ENCODE measurements at places on chromosomes 5 and 9.

GRCh38 chr5:5298068-5298633 lies 124.3 kb upstream of the ICE1 start:
- no peak for DNase-seq

- DNase-seq: no peak
Measured at GRCh38 chr9:16509997-16510396, 360.5 kb downstream of the BNC2 start.

- peak; percentile 37 for DNase-seq
Measured at GRCh38 chr9:20623021-20623747, 885 bp upstream of the MLLT3 start.

DNA sequence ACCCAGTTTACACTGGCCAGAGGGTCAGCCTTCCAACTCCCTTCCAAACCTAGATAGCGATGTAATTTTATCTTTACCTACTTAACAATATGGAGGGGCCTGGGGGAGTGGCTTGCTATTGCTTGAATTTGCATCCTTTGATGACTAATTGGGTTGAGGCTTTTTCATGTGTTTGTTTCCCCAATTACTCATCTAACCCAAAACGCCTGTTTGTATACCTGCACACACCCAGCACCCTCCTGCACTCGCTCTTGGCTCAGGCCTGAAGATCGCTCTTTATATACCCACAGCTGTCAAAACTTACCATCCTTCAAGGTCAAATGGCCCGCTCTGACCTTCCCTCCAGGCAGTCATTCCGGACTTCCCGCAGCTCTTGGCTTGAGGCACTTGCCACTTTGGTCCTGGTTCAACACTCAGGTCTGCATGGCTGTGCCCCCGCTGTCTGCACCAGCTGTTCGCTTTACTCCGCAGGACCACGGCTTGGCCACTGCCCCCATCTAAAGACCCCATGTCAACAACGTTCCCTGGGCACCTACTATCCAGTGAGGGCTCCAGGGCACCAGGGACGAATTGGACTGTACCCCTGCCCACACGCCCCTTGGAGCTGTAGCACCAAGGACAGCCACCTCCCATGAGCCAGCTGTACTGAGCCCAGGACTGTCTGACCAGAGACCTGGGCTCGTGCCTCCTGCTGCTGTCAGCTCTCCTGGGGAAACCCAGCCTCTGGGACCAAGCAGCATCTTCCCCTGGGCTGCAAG lies 76.1 kb upstream of the ADAMTS2 start:
- DNase-seq: no peak

DNA sequence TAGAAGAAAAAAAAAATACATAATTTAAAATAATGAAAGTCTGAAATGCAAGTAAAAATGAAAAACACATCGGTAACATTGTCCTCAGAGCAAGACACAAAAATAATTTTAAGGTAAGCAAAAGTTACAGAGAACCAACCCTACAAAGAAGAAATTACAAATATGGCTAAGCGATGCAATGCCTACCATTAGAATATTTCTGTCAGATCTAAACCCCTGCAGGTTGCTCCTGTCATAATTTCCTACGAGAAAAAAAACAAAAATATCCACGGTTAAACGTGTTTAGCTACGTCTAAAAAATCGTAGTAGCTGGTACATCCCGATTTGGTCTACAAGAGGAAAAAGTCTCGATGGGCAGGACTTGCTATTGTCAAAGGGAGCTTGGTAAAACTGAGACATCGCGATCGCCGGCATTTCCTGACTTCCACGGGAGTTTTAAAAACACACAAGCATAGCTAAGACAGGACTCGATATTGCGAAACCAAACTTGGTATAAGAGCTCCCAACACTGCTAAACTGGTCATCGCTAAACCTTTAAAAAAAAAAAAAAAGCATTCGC lies 1.1 kb upstream of the ANXA2R start:
- DNase-seq: peak; percentile 75

DNA sequence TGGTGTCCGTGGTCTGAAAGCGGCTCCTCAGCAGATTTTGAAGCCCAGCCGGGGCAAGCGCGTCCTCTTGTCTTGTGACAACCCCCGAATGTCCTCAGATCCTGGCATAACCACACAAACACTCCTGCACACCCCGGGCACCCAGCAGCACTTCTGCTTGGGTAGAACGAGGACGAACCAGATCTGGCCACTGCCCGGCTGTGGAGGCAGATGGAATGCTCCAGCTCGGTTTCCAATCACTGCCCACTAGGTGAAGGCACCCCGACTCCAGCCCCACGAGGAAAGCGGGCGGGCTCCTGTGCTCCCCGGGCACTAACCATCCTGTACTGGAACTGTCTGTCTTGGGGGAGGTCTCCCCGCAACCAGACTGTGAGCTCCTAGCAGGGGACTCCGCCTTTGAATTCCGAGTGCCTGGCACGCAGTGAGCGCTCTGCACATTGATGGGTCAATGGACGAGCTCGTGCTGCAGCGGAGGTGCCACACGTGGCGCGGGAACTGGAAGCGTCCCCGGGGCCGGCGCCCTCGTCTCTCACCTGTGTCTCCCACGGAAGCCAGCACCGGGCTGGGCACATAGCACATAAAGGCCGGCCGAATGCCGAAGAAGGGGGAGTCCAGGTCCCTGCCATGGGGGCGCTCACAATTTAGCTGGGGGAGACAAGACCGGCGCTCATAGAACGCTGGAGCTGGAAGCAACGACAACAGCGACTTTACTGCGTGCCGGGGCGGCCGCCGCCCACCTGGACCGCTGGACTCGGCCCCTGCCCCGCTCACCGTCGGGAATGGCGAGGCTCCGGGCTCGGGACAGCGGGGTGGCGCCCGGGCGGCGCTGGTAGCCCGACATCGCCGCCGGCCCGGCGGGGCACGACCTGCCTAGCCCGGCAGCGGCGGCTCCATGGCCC lies 608 bp downstream of the ENTR1 start:
- peak; percentile 42 for DNase-seq

GRCh38 chr5:123193176-123193575 lies 104.1 kb downstream of the PRDM6 start:
- no peak for DNase-seq

- DNase-seq: no peak
Measured at GRCh38 chr5:168451565-168451964, 34.7 kb upstream of the RARS1 start.

DNA sequence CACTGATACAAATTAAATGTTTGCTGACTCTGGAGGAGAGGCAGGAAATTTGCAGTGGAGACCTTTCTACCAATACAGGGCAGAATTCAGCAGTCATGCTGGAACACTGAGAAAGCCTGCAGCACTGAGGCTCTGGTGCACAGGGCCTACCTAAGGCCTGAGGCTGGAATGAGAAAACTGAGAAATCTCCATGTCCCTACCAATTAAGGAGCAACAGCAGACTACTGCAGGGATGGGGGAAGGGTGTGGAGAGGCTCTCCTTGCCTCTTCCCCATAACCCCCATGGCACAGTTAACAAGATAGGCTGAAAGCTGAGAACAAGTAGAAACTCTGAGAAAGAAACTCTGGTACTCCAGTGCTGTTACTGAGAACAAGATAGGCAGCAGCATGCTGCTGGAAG lies 10.5 kb downstream of the FBXO4 start:
- no peak for DNase-seq

- DNase-seq: no peak
Measured at GRCh38 chr5:17444496-17444895, 53.5 kb upstream of the TAF11L2 start.

GRCh38 chr5:31477516-31477915 lies 54.4 kb downstream of the DROSHA start:
- DNase-seq: no peak

GRCh38 chr9:19216466-19216865 lies 14.0 kb upstream of the DENND4C start:
- DNase-seq: no peak

- no peak for DNase-seq
Measured at GRCh38 chr5:67248703-67249589, 52.3 kb upstream of the CD180 start.

GRCh38 chr5:119570910-119571309 lies 58.4 kb upstream of the FAM170A start:
- DNase-seq: no peak

- no peak for DNase-seq
Measured at GRCh38 chr9:37215381-37215780, 95.0 kb downstream of the ZCCHC7 start.

DNA sequence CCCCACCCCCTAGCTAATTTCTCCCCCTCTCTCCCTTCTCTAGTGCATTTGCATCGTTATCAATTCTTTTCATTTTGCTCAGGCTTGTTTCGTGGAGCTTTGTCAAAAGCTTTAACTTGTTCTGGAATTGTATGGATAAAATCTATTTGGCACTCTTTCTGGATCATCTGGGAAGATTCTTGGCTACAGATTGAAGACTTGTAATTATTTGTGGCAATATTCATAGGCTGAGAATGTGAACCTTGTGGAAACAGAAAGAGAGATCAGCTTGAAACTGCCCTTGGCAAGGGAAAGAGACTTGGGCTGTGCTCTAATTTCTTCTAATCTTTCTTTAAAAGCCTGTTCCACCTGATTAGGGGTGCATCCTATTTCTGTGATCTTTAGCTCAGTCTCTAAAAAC lies 340.6 kb upstream of the DAB2 start:
- no peak for DNase-seq

GRCh38 chr5:94693043-94693822 lies 74.8 kb downstream of the SLF1 start:
- DNase-seq: peak; percentile 14

GRCh38 chr9:69900406-69900805 lies 79.8 kb downstream of the CFAP95 start:
- DNase-seq: no peak

DNA sequence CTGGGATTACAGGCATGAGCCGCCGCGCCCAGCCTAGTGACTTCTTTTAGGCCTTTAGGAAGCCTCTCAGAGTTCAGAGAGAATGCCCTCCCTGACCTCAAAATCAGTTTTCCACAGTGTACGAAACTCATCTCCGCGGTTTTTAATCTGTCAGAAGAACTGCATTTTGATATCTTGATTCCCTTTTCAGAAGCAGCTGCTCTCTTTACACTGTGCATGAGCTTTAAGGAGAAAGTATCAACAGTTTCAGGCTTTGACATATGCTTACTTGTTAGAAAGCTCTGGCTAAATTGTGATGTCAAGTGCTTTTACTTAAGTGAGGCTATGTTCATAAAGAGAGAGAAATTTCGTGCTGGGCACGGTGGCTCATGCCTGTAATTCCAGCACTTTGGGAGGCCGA lies 74.6 kb downstream of the USP20 start:
- no peak for DNase-seq

DNA sequence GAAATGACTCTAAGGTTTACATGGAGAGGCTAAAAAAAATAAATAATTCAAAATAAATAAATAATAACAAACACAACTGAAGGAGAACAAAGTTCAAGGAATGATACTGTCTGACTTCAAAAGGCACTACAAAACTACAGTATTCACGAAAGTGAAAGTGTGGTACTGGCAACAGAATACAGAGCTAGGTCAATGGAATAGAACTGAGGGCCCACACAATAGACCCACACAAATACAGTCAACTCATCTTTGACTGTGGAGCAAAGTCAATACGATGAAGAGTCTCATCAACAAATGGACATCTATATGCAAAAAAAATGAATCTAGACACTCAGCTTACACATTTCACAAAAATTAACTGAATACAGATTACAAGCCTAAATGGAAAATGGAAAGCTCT lies 75.3 kb downstream of the FBXW11 start:
- no peak for DNase-seq

DNA sequence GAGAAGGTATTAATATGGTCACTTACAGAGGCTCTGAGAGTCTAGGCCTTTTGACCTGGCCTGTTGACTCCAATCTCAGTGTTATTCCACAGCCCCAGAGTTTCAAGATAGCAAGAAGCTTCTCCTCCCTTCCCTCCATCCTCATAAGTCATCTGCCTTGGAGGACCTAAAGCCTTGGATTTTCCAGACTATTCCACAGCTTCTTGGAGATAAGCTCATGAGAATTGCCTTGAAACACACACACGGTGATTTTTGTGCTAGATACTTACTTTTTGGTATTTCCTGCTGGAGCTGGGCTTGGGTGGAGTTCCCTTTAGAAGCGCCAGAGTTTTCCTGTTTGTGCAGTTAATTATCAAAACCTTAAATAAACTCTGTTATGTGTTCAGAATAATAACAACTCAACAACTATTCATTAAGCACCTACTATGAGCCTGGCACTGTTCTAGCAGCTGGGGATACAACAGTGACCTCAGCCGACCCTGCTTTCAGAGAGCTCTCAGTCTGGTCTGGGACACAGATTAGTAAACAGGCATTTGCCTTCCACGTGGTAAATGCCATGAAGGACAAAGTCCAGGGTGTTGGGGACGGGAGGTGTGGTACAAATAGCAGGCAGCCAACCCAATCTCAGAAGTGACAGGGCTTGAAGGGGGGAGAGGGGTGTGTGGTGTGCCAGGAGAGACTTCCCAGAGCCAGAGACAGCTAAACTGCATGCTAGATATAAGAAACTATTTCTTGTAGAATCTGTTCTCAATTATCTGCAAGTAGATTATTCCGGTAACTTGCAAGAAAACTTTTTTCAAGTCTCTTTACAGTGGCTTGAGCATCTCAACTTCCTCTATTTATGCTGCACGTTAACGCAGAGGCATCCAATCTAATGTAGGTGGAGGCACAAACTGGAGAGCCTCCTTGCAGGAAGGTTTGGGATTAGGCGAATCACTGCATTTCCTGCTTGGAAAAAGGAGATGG lies 55.9 kb upstream of the KLF9 start:
- DNase-seq: no peak

DNA sequence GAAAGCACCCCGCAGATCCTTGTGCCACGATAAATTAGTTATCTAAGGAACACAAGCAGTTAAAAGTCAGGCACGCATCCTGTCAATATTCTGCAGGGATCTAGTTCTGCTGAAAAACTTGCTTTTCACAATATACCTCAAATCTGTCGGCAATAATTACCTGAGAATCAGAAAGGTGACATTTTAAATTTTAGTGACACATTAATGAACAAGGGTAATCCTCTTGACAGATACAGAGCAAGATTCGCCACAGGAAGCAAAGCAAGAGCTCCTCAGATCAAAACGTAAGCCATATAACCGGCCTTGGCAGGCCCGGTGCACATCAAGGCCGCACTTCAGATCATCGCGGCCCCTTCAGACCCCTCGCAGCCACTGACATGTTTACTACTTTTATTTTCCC lies 185.7 kb downstream of the ATPSCKMT start:
- no peak for DNase-seq
